GF-D8 (cell line): ENCODE measurements at places on chromosomes 13 and 19.

DNA sequence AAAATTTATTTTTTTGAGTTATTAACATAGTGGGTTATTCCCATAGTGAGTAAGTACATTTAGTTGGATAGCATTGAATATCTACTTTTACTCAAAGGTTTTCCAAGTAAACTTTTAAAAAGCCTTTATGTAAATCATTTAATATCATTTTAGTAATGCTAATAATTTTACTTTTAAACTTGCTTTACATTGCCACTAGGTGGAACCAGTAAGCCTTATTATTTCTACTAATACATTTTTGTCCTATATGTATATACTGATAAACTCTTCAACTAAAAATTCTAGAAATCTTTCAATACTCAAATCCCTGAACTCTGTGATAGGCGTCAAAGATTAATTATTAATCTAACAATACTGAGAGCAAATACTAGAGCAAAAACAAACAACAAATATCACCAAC lies 1709.2 kb upstream of the PCDH20 start:
- DNase-seq, result no peak

DNA sequence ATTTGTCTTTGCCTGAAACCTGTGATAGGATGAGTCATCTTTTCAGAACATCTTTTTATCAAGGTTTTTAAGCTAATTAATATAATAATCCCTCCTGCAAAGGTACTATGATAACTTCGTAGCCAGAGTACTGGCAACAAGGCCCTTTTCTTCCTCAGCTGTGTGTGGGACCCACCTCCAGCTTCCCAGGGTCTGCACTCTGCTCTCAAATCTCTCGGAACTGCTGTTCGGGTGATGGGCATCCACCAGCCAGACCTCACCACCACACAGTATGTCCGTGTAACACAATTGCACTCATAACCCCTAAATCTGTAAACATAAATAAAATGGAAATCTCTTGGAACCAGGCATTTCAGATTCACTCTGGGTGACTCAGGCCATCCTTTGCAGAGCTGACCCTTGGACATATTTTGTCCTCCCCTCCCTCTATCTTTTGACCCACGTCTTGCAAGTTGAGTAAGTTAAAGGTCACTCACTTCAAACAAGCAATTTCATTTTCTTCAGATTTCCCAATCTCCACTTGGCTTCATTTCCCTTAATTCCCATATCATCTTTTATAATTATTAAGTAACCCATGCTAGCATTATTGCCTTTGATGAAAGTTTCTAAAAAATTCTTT lies 29.5 kb downstream of the COL4A1 start:
- no peak for DNase-seq

DNA sequence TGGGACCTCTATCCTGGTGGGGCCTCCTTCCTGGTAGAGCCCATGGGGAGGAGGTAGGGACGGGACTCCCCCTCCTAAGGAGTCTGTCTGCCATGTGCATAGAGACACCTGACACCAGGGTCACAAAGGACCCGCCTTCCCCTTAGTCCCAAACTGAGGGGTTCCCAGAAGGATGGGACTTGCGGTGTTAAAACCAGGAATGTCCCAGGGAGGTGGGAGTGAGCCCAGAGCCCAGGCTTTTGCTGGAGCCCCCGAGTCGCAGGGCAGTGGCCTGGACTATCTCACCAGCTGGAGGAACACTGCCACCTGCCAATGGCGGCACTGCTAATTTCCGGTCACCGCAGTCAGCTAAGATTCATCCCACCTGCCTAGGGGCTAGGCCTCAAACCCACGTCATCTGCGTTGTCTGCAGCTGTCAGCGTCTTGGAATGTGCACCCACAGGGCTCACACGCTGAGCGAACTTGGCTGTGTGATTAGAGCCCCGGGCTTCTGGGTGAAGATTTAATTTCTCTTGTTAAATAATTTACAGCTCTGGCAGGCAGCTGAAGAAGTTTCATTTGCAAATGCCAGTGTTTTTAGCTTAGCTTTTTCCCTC lies 31.9 kb upstream of the ATP11A start:
- no peak for DNase-seq

- DNase-seq, result no peak
Measured at GRCh38 chr19:5123646-5124045, 154.7 kb downstream of the KDM4B start.

GRCh38 chr13:71589032-71589431 lies 278.0 kb downstream of the DACH1 start:
- no peak for DNase-seq

DNA sequence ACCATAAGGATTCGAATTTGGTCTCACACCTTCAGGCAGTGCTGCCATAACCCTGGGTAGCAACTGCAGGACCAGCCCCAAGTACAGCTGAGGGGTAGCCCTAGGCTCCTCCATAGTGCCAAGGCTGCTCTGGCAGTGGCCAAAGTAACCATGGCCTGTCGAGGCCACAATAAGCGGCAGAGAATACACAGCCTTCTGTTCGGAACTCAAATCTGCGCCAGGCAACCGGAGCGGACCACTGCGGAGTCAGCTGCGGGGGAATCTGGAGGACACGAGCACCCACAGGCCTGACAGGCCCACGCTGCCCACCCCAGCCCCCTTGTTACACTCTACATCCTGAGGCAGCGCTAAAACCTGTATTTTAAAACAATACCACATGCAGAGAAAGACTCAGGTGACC lies 48.7 kb downstream of the CCDC70 start:
- no peak for DNase-seq

DNA sequence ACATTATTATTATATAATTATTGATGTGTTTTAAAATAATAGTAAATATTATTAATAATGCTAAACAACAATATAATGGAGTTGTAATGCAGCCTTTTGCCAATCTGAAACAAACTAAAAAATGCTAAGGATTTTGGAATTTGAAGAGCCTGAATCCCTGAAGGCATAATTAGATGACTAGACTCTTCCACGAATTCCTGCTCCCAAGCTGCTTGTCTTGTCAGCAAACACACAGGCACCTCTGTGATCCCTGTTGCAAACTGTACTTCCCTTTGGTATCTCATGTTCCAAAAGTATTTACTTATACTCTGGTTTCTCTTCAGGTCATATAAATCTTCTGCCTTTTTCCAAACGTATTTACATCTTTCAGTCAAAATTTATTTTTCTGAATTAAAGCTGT lies 1862.4 kb downstream of the OLFM4 start:
- DNase-seq, result no peak

GRCh38 chr13:40503966-40504591 lies 162.4 kb downstream of the FOXO1 start:
- no peak for DNase-seq

DNA sequence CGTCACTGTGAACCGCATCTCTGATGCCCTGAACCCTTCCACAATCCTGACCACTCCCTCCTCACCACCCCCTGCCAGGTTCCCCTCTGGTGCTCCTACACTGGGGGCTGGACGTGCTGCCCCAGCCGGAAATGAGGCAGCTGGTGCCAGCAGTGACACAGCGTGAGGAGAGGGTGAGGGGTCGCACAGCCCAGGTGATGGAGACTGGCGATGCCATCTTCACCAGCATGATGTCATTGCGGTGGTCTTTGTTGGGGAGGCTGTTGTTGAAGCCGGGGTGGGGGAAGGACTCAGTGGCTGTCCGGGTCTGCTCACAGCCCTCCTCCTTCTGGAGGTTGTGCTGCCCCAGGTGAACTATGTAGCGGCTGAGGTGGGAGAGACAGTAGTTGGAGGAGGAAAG lies 2.5 kb downstream of the KLK11 start:
- no peak for DNase-seq
